ENCODE measurements at places on chromosomes 6 and 20.

DNA sequence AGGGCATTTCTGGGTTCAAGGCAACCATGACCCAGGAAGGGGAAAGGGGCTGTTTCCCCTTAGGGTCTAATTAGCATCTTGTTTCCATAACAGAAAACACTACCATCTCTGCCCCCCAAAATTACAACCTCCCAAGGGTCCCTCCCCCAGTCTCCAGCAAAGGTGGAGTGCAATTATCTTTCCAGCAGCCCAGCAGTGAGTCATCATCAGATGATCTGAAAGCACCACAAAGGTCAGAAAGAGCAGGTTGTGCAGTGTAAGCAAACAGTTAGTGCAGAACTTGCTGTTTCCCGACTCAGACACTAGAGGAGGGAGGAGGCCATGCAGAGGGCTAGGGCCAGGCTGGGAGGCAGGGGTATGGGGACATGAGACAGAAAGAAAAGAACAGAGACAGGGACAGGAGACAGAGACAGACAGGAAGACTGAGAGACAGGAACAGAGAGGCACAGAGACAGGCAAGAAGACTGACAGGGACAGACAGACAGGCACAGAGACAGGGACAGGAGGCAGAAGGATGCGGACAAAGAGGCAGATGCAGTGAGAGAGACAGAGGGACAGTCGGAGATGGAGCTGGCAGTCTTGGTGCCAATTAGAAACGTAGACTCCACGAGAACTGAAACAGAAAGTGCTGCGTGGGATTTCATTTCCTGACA lies 62.5 kb downstream of the PYGB start:
- peak; percentile 77 for DNase-seq

GRCh38 chr6:115485400-115485799 lies 575.3 kb downstream of the FRK start:
- DNase-seq = no peak

DNA sequence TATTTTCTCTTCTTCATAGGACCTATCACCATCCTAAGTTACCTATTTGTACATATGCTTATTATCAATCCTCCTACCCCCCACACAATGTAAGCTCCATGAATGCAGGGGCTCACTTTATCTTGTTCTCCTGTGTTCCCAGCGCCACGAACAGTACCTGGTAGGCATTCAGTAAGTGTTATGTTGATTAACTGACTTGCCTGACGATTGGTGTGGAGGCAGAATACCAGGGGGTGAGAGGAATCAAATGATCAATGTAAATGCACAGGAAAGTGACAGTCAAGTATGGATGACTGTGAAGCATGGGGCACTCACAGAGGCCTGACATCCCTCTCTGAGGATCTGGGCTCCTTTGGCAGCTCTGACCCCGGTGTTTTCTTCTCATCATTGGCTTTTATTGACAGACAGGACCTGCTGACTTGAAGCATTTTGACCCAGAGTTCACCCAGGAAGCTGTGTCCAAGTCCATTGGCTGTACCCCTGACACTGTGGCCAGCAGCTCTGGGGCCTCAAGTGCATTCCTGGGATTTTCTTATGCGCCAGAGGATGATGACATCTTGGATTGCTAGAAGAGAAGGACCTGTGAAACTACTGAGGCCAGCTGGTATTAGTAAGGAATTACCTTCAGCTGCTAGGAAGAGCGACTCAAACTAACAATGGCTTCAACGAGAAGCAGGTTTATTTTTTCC lies 6.1 kb upstream of the IFT52 start:
- DNase-seq = no peak

DNA sequence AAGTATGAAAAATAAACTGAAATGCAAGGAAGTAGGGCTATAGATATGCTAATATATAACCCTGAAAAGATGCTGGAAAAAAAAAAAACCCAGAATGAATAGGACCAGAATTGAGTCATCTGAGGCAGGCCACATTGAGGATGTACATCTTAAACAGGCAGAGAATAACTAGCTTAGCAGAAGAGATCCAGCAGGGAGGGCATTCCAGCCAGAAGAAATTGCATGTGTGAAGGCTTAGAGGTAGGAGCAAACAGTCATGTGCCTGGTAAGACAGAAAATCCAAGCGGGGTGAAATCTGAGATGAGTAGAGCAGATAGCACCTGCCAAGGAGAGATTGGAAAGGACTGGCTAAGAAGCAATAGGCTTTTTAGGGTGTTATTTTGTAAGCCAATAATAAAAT lies 2.6 kb downstream of the COL19A1 start:
- DNase-seq = no peak

DNA sequence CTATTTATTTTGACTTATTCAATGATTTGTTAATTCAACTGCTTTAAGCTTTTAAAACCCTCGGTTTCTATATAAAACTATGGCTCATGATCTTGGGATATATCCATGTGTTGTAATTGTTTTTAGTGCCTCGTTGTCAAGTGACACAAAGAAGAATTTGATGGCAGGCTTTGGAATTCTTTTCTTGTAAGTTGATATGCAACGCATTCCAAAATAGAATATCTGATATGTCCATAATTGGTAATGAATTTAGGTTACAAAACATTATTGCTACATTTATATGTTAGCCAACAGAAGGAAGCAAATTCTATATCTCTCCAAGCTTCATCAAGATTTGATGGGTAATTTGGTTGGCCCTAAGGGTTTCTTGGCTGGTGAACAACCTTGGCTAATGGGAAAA lies 220.4 kb upstream of the RIMS1 start:
- DNase-seq = no peak

GRCh38 chr6:31094389-31094881 lies 17.9 kb downstream of the C6orf15 start:
- no peak for DNase-seq

DNA sequence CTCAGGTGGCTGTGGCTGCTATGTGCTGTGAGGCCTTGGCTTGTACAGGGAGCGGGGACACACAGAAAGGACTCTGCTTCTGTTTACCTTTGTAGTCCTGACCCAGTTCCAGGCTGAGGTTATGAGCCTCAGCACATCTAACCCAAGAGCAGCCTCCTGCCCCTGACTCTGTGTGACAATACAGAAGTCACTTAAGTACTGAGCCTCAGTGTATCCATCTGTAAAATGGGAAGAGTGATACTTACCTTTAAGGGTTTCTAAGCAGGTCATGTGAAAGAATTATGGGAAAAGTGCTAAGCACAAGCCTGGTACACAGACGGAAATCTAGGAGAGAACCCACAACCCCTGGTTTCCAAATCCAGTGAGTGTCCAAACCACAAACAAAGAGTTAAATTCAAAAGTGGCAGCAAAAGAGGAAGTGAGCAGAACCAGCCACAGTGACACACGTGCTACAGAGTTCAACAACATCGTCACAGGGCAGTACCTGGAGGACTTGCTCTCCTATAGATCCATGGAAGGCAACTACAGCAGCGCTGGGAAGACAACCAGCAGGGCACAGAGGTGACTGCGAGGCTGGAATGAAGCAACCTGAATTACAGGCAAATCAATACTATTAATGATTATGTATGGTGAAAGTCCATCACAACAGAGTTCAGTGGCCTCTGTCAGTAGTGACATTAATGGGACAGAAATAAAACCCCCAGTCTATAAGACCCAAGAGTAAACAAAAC lies 12.5 kb downstream of the TRIM26 start:
- no peak for DNase-seq

- DNase-seq = no peak
Observed at GRCh38 chr20:32234135-32234808, 26.6 kb downstream of the POFUT1 start.

DNA sequence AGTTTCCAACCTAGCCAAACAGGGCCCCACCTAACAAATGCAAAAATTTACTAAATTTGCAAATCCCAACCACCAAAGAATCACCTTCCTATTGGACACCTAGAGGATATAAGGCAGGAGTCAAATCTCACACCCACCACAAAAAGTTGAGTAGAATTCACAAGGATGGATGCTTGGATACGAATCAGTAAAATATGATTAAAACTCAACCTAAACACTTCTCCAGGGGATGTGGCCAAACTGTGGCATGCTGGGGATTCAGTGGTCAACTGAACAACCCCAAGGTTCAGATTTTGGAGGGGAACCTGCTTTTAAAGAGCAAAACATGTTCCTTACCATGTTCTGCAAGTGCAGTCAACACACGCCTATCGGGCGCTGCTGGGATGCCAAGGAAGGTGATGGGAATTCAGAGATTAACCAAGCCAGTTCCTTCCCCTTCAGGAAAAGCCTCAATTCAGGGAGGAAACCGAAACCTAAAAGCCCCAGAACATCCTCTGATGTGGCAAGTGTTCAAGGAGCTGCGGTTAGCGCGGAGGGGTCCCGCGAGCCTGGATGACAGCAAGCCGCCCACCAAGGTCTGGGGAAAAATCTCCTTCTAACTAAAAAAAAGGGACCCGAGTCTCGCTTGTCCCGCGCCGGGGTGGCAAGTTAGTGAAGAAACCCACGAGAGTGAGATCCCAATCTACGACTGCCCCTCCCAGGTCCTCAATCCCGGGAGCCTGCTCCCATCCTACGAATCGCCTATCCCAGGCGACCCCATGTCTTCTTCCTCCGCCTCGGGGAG lies 902 bp downstream of the SAMHD1 start:
- DNase-seq = peak; percentile 25

DNA sequence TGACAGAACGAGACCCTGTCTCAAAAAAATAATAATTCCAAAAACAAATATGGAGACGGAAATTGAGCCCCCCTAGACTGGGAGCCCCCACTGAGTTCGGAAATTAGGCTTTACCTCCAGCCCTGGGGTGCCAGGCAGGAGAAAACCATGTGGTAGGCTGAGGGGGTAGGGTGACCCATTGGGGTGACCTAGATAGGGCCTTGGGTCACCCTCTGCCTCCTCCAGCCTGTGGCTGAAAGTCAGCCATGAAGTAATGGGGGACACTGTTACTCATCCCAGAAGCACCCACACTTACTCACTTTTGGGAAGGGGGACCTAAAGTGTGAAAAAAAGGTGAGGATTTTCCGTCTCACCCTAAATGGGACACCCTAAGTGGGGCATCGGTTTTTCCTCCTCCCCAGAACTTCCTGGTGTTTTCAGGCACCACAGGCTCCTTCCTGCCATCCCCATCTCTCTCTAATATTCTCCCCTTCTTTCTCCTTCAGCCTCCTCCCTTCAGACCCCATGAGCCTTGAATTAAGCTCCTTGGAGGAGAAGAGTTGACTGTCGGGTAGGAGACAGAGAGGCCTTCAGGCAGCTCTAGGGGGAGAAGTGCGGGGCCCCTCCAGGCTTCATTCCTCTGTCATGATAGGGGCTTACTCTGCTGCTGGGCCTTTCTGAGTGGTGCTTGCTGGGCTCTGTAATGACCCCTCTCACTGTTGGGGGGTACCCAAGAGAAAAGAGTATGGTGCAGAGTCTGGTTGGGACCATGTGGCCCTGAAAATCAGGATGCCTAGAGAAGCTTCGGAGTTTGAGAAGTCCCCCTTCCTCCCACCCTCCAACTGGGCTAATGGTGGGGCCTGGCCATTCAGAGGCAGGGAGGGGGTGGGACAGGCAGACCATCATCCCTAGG lies 2.4 kb downstream of the LTB start:
- no peak for DNase-seq

GRCh38 chr20:16411361-16411760 lies 161.9 kb downstream of the KIF16B start:
- DNase-seq = no peak

DNA sequence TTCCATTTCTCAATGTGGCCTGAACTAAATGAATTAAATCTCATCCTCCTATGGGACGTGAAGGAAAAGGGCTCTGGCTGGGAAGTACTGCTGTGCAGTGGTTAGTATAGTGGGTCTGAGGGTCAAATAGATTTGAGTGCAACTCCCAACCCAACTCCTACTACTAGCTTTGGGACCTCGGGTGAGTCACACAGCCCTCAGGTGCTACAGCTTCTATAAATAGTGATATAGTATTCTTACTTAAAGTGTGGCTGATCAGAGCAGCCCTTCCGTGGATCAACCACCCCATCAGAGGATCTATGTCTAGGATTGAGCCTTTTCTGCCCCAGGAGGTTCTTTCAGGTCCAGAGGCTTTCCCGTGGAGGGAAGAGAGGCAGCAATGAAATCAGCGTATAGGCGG lies 904 bp upstream of the UST start:
- DNase-seq = no peak

DNA sequence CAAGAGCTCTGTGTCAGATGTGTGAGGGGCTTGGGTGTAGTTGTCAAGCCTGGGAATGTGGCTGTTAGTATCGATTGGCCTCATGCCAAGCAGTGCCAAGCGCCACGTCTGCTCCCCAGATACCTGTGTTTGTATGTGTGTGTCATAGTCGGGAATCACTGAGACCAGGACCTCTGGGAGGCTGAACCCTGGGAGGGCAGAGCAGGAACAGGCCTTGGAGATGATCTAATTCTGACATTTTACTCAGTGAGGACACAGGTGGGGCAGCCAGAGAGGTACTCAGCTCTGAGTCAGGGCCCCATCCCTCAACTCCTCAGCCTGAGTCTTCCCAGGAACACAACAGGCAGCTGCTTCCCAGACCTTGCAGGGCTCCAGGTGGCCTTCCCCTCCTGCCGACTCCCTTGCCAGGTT lies 51.2 kb upstream of the FANCE start:
- DNase-seq = no peak

DNA sequence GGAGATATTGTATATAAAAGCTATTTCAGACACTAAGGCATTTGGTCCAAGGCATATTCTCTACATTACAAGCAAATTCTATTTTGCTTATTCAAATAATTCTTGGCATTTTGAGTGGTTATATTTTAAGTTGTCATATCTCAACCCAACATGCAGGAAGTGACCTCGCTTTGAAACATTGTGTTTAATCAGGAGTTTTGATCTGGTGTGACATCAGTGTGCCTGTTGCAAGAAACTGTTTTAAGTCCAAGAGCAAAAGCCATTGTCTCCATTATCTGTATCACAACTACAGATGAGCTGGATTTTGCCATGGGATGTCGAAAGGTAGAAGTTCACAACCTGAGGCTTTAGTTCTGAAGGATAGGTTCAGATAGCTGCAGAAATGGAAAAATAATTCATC lies 509.9 kb upstream of the ID4 start:
- DNase-seq = no peak

DNA sequence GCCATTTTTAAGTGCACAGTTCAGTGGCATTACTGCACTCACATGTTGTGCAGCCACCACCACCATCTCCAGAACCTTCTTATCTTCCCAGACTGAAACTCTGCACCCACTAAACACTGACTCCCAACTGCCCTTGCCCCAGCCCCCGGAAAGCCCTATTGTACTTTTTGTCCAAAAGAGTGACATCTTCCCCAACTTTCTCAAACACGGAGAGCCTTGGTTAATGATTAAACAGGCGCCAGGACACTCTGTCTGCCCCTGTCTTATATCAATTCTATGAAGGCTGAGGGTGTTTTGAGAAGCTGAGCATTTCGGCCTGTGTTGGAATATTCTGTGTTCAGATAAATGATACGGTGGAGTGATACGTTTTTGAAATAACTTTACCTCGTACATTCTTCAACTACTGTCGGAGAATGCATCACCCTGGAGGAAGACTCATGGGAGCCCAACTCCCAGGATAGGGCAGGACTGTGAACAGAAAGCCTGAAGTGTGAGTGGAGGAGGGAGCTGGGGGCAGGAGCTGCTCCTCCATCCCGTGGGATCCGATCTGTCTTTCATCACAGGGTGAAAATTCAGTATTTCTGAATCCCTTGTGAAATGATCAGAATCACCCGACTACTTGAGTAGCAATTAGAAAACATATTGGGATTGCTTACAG lies 68.7 kb upstream of the FOXC1 start:
- DNase-seq = no peak

- no peak for DNase-seq
Observed at GRCh38 chr20:11869641-11870040, 48.1 kb upstream of the BTBD3 start.

- peak; percentile 61 for DNase-seq
Observed at GRCh38 chr20:58891718-58892140, 39.2 kb downstream of the GNAS start.
